ENCODE measurements at places on chromosomes 4 and X.

DNA sequence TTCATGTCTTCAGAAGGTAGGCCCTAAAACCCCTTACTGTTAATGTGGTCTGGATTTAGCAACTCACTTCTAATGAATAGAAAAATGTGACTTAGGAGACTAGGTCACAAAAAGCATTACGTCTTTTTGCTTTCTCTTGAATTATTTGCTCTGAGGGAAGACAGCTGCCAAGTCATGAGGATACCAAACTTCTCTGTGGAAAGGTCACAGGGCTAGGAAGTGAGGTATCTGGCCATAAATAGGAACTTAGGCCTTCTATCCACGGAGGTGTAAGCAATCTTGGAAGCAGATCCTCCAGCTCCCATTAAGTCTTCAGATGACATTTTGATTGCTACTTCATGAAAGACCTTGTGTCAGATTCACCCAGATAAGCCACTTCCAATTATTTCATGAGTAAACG lies 120.6 kb downstream of the JADE1 start:
- H3K36me3 ChIP-seq, result no peaks in the 10 kb centered on the region
- DNase-seq, result no peak
- no peak overlapping the region for H3K27ac ChIP-seq
- H3K4me3 ChIP-seq, result no peak overlapping the region

DNA sequence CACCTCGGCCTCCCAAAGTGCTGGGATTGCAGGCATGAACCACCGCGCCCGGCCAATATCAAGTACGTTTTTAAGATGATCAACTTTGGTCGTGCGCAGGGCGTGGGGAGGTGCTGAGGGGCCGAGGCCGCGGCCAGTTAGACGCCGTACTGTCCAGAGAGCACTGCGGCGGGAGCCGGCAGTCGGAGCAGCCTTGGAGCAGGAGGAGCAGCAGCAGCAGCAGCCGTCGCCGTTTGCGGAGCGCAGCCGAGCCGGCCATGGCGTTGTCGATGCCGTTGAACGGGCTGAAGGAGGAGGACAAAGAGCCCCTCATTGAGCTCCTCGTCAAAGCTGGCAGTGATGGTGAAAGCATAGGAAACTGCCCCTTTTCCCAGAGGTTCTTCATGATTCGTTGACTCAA lies 8.5 kb upstream of the USP9X start:
- H3K27ac ChIP-seq, result no peak overlapping the region
- no peaks in the 10 kb centered on the region for H3K27me3 ChIP-seq
- no peak for DNase-seq
- H3K36me3 ChIP-seq, result no peaks in the 10 kb centered on the region
- no peaks in the 10 kb centered on the region for H3K4me1 ChIP-seq

DNA sequence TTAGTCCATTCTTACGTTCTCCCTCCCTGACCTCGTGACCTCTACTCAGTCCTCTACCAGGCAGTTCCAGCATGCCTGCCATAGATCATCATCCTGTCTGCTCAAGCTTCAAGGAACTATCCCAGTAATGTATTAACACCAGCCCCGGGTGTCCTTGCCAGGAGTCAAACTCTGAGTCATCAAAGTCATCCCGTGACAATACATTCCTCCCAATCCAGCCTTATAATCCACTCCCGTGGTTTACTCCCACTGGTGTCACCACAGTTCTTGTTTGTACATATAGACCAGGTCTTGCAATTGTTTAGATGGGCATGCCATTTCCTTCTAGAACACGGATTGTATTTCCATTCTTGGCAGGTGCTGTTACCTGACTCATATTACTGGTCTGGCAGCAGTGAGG lies 68.7 kb upstream of the TAB3 start:
- no peak for DNase-seq
- H3K36me3 ChIP-seq, result no peaks in the 10 kb centered on the region
- no peak overlapping the region for H3K27ac ChIP-seq
- H3K4me1 ChIP-seq, result no peaks in the 10 kb centered on the region
- H3K4me3 ChIP-seq, result no peak overlapping the region

DNA sequence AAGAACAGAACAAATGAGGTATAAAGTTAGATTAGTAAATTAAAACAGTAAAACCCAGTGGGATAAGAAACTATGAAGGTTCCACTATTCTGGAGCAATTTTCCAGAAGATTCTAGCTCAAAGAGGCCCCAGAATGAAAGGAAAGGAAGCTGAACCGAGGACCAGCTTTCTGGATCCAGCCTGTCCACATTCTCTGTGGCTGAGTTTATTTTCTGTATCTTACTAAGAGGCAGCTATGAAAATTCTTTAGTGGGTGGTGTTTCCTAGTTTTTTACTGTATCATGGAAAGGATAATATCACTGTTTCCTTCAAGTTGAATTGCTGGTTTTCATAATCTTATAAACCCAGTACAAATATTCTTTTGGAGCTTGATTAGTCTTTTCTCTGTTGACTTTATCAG lies 11.8 kb downstream of the DAPP1 start:
- no peak overlapping the region for H3K27ac ChIP-seq
- H3K36me3 ChIP-seq, result no peaks in the 10 kb centered on the region
- DNase-seq, result no peak

- no peaks in the 10 kb centered on the region for H3K36me3 ChIP-seq
- H3K4me1 ChIP-seq, result no peaks in the 10 kb centered on the region
- H3K27me3 ChIP-seq, result no peaks in the 10 kb centered on the region
- H3K4me3 ChIP-seq, result no peak overlapping the region
- no peak overlapping the region for H3K27ac ChIP-seq
These were observed 26.8 kb downstream of the LRBA start for GRCh38 chr4:150988238-150988637.

GRCh38 chrX:41382714-41383645 lies 49.0 kb downstream of the DDX3X start:
- DNase-seq, result no peak
- H3K4me3 ChIP-seq, result no peak overlapping the region
- no peak overlapping the region for H3K27ac ChIP-seq
- peaks cover 6% of the 10 kb centered on the region for H3K4me1 ChIP-seq
- no peaks in the 10 kb centered on the region for H3K27me3 ChIP-seq

- DNase-seq, result no peak
- H3K27me3 ChIP-seq, result no peaks in the 10 kb centered on the region
- H3K27ac ChIP-seq, result no peak overlapping the region
- H3K36me3 ChIP-seq, result no peaks in the 10 kb centered on the region
- H3K4me1 ChIP-seq, result no peaks in the 10 kb centered on the region
These were observed 897.8 kb downstream of the CENPC start for GRCh38 chr4:66647476-66647875.

GRCh38 chrX:16822723-16823122 lies 36.5 kb downstream of the TXLNG start:
- no peak overlapping the region for H3K27ac ChIP-seq
- no peak for DNase-seq
- no peaks in the 10 kb centered on the region for H3K4me1 ChIP-seq
- no peaks in the 10 kb centered on the region for H3K27me3 ChIP-seq

GRCh38 chr4:189815404-189816192 lies 125.1 kb upstream of the FRG1 start:
- no peak for DNase-seq
- H3K27me3 ChIP-seq, result no peaks in the 10 kb centered on the region
- no peak overlapping the region for H3K4me3 ChIP-seq
- H3K4me1 ChIP-seq, result no peaks in the 10 kb centered on the region

- H3K4me3 ChIP-seq, result no peak overlapping the region
- no peaks in the 10 kb centered on the region for H3K27me3 ChIP-seq
- H3K4me1 ChIP-seq, result peaks cover 3% of the 10 kb centered on the region
- DNase-seq, result no peak
These were observed 1.5 kb downstream of the CLCN3 start for GRCh38 chr4:169621731-169622492.

- DNase-seq, result no peak
- H3K4me1 ChIP-seq, result 0 out of 2 replicates have a peak, but pooled peaks cover 3% of the 10 kb centered on the region
- H3K36me3 ChIP-seq, result no peaks in the 10 kb centered on the region
- H3K27me3 ChIP-seq, result no peaks in the 10 kb centered on the region
These were observed 142.4 kb downstream of the TSPAN5 start for GRCh38 chr4:98516042-98516440.

DNA sequence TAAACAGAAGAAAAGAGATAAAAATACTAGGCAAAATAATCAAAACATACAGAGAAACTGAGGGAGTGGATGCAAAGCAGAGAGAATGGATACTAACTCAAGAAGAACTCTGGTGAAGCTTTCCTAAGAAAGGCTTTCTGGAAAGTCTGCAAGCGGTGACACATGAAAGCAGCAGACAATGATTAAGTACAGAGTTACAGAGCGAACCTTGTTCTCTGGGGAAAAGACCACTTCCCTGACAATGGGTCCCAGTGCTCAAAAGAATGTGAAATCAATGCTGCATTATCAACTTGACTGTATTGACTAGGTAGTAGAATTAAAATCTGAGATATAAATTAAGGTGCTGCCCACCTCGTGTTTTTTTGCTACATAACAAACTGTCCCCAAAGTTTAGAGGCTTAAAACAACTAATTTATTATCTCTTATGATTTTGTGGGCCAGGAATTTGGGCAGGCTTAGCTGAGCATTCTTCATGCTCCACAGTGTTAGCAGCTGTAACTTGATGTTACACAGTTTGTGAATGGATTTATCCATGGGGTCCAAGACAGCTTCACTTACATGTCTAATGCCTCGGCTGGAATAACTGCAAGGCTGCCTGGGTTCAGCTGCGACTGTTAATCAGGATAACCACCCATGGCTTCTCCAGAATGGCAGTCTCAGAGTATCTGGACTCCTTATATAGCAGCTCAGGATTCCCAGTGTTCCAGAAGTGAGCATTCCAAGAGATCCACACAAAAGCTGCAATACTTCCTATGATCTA lies 106.9 kb upstream of the INPP4B start:
- H3K27ac ChIP-seq, result no peak overlapping the region
- DNase-seq, result no peak
- H3K36me3 ChIP-seq, result no peaks in the 10 kb centered on the region
- no peaks in the 10 kb centered on the region for H3K4me1 ChIP-seq
- no peak overlapping the region for H3K4me3 ChIP-seq
- H3K27me3 ChIP-seq, result no peaks in the 10 kb centered on the region

GRCh38 chr4:26525771-26526150 lies 35.5 kb upstream of the CCKAR start:
- no peaks in the 10 kb centered on the region for H3K4me1 ChIP-seq
- no peak overlapping the region for H3K27ac ChIP-seq
- DNase-seq, result no peak
- no peaks in the 10 kb centered on the region for H3K36me3 ChIP-seq
- H3K27me3 ChIP-seq, result no peaks in the 10 kb centered on the region

GRCh38 chrX:125507119-125507518 lies 187.4 kb downstream of the TEX13C start:
- H3K4me1 ChIP-seq, result no peaks in the 10 kb centered on the region
- H3K4me3 ChIP-seq, result no peak overlapping the region
- DNase-seq, result no peak
- no peak overlapping the region for H3K27ac ChIP-seq
- no peaks in the 10 kb centered on the region for H3K27me3 ChIP-seq

DNA sequence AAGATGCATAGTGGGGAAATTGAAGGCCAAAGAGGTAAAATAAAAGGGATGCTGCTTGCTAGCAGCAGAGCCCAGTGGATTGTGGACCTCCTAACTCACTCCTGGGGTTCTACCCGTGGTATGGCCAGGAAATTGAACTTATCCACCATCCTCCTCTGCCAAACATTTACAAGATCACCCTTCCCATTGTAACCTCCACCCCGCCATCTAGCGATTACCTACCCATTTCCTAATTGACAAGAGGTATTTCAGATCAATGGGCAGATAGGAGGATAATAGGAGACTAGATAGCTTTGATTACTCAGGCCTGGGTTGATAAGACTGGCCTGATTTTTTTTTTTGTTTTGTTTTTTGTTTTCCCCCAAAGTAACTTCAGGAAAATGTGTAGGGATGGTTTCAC lies 67.8 kb downstream of the REPS2 start:
- H3K27ac ChIP-seq, result no peak overlapping the region
- H3K4me1 ChIP-seq, result no peaks in the 10 kb centered on the region
- no peaks in the 10 kb centered on the region for H3K36me3 ChIP-seq
- H3K27me3 ChIP-seq, result no peaks in the 10 kb centered on the region

DNA sequence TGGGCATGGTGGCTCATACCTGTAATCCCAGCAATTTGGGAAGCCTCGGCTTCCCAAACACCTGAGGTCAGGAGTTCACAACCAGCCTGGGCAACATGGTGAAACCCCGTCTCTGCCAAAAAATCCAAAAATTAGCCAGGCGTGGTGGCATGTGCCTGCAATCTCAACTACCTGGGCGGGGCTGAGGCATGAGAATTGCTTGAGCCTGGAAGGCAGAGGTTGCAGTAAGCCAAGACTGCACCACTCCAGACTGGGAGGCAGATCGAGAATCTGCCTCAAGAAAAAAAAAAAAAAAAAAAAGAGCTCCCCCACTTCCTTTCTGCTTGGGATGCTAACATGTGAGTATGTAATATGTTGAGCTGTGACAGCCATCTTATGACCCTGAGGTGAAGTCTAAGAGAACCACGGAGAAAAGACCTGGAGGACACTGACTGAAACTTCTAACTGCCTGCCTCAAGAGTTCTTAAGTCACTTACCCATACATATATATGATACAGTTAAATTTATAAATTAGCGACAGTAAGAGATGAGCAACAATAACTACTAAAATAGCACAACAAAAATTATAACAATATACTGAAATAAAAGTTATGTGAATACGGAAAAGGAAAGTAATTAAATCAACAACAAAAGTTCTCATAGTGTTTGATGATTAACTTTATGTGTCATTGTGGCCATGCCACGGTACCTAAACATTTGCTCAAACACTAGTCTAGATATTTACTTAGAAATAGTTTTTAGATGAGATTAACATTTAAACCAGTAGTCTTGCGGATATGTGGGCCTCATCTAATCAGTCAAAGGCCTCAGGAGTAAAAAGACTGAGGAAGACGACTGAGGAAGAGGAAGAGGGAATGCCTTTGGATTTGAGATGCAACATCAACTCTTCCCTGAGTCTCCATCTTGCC lies 178.3 kb downstream of the OPHN1 start:
- DNase-seq, result no peak
- no peaks in the 10 kb centered on the region for H3K27me3 ChIP-seq
- no peak overlapping the region for H3K27ac ChIP-seq
- no peak overlapping the region for H3K4me3 ChIP-seq
- H3K4me1 ChIP-seq, result no peaks in the 10 kb centered on the region

DNA sequence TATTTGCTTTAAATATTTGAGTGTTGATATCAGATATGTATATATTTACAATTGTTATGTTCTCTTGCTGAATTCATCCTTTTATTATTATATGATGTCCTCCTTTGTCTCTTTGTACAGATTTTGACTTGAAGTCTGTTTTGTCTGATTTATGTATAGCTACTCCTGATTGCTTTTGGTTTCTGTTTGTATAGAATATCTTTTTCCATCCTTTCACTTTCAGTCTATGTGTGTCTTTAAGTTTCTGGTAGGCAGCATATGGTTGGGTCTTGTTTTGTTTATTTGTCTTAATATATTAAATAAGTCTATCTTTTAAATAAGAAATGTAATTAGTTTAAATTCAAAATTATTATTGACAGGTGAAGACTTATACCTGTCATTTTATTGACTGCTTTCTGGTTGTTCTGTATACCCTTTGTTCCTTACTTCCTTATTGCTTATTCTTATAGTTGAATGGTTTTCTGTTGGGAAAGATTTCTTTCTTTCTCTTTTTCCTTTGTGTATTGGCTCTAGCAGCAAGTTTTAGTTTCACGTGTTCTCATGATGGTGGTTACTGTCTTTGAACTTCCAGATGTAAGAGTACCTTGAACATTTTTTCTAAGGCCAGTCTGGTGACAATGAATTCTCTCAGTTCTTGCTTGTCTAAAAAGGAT lies 31.1 kb downstream of the RAB28 start:
- no peaks in the 10 kb centered on the region for H3K4me1 ChIP-seq
- no peaks in the 10 kb centered on the region for H3K27me3 ChIP-seq
- DNase-seq, result no peak
- no peak overlapping the region for H3K27ac ChIP-seq
